ENCODE measurements at places on chromosomes 5 and 9.

DNA sequence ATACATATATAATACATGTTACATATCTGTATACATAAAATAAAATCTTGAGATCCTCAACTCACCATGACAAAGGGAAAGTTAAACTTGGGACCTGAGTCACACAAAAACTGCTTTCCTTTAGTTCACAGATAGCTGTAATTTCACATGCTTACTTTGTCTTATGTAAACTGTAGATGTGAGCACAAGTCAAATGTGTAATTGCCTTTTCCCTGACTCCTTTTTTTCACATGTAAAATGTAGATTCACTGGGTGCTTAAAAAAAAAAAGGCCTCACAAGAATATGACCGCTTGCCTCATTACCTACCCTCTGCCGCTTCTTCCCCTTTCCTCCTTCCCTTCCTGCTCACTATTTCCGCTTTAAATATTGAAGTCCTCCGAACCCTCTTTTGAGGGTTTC is 21.9 kb upstream of the FAM169A start:
- no peak for DNase-seq

- peak; percentile 23 for DNase-seq
These were observed 165.5 kb downstream of the PIK3R1 start for GRCh38 chr5:68381060-68381459.

DNA sequence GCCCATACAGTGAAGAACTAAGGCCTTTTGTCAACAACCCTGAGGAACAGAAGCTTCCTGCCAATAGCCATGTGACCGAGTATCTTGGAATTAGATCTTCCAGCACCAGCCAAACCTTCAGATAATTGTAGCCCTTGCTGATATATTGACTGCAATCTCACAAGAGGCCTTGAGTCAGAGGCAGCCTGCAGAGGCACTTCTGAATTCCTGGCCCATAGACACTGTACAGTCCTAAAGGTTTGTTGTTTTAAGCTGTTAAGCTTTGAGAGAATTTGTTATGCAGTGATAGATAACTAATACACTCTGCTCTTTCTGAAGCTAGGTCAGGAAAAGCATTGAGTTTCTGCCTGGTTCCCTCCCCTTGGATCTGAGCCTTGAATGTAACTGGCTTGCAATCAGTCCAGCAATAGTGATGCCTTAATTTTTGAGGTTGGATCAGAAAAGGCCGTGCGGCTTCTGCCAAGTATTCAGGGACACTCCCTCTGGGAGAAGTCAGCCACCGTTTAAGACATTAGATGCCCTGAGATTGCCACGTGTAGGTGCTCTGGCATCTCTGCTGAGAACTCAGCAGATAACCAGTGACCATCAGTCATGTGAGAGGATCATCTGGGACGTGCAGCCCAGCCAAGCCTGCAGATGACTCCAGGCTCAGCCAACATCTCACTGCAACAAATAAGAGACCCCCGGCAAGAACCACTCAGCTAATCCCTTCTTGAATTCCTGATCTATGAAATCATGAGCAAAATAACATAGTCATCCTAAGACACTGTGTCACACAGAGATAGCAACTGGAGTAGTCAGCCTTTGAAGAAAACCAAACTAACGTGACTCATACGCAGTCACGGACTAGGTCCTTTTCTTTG is 126.8 kb upstream of the STC2 start:
- no peak for DNase-seq

DNA sequence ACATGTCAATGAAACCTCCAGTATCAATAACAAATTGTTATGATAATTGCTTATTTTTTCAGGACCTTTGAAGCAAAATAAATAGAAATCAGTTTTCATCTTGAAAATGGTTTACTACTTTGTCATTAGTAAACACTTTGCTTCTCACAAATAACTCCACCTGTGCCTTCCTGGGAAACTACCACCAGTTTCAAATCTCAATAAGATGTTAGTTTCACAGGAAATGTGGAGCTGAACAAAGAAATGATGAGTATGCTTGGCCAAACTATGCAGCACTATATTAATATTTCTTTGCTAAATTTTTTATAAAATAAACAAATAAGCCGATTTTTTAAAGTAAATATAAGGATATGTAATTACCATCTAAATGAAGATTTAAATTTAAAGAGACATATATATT is 221.5 kb upstream of the HAPLN1 start:
- DNase-seq = no peak

Measured in KG1 (cell line).